ENCODE measurements at places on chromosomes 3 and 15.

GRCh38 chr3:67940210-67940952 is 286.0 kb upstream of the SUCLG2 start:
- no peak for DNase-seq

DNA sequence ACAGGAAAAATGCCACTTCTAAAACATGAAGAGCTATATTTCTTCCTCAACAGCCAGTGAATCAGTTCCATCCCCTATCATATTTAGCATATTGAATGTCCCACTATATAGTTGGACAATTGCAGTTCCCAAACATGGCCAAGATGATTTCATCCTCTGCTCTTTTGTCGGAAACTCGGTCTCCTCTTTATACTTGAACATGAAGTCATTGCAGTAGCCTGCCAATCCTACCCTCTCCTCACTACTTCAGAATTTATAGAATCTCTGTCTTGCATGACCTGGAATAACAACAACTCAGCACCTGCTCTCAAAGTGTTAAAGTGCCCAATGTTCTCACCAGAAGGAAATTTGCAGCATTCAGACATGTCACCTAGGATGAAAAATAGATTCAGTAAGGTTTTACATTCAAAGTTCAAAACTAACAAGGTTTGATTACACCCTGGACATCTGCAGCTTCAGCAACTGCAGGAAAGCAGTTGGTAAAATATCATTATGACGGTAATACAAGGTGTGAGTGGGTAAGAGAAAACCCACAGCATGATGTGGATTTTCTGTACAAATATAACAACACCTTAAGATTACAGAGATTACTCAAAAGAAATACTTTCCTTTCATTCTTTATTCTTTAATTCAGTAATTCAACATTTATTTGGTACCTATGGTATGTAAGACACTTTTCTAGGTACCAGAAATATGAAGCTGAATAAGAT is 52.5 kb downstream of the TP63 start:
- DNase-seq = no peak

- no peak for DNase-seq
Observed at GRCh38 chr3:58025406-58025805, 17.2 kb downstream of the FLNB start.

DNA sequence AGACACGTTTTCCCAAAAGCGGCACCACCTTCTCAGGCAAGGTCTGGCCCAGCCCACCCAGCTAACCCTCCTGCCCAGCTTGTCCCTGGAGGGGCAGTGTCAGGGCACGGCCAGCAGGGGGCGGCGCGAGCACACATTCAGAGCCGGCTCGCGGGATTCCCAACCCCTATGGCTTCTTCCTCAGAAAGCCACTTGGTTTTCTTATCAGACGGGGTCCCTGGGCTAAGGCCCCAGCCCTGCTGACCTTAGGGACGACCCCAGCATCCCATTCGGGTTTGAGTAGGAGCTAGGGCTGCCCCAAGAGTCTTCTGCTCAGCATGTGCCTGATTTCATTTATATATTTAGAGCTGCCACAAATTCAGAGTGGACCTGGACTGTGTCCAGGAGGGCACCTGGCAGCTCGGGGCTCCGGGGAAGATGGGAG is 14.5 kb downstream of the RLBP1 start:
- DNase-seq = peak; percentile 70

DNA sequence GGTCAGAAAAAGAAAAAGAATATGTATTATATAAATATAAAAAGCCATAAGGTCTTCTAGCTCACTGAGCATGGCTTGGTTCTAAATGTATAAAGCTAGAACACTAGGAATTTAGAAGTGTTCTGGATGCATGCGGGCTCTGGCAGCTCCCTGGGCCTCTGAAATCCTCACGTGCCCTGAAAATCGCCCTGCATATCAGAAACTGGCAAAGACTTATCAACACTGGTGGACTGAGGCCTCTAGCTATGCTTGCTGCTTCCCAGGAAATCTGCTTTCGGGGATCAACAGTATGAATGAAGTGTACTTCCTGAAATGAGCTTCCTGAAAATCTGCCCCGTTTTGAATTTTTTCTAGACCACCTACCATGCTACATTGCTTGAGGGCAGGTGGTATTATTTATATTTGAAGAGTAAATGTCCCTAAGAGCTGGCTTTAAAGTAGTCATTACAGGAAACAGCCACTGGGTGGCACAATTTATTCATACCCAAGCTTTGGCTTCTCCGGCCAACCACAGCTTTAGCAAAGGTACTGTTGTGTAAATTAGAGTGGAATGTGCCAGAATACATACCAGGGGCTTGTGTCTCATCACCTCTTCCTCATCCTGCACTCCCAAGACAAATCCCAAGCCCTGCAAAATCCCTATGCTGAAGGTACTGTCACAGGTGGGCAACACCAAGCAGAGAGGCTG is 17.7 kb downstream of the CRTAP start:
- DNase-seq = no peak

DNA sequence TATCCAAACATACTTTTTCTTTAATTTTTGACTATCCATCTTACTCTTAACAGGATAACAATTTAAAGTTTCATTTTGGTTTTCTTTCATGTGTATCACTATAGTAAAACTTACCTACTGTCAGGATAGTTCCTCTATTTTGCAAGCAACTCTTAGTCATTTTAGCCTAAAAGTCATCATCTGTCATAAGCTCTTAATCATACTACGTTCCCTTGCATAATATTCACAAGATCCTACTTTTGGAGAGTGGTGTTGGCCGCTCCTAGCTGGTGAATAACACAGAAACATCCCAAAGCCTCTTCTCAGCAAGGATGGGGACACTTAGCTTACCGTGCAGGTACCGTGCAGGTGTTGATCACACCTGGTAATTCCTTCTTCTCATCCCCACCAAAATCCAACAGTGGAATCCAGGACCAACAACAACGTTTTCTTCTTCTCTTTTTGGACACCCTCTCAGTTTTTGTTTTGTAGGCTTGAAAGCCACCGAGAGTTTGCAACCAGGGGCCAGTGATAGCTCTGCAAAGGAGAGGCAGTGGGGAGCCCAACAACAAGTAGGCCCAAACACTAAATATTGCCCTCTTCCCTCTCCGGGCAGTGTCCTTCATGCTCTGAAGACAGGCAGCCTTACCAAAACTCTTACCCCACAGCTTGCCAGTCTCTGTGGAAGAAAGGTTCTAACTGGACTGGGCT is 433 bp downstream of the FILIP1L start:
- no peak for DNase-seq

DNA sequence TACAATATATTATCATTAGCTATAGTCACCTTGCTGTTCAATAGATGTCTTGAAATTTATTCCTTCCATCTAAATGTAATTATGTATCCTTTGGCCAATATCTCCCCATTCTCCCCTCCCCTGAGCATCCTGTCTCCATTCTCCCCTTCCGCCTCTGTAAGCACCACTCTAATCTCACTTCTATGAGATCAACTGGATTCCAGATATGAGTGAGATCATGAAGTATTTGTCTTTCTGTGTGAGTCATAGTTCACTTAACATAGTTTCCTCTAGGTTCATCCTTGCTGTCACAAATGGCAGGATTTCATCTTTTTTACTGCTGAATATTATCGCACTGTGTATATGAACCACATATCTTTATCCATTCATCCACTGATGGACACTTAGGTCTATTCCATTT is 148.8 kb upstream of the NDN start:
- DNase-seq = no peak

All from activated CD4-positive, alpha-beta T cell treated with anti-CD3 and anti-CD28 coated beads for 24 hours (primary cell).